ENCODE measurements at places on chromosomes 12 and 14.

DNA sequence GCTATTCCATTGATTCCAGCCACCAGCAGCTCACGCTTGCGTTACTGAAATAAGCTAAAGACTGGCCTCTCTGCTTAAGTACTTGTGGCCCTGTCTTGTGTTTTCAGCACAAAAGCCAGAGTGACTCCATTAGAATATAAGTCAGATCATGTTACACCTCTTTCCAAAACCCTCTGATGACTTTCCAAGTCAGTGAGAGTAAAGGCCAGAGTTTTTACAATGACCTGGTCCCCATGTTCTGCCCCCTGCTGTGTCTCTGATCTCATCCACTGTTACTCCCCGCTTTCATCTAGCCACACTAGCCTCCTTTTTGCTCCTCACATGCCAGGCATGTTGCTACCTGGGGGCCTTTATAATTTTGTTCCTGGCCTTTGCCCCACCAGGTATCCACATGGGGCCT, 6.9 kb upstream of the CKAP4 start:
- DNase-seq, result no peak

DNA sequence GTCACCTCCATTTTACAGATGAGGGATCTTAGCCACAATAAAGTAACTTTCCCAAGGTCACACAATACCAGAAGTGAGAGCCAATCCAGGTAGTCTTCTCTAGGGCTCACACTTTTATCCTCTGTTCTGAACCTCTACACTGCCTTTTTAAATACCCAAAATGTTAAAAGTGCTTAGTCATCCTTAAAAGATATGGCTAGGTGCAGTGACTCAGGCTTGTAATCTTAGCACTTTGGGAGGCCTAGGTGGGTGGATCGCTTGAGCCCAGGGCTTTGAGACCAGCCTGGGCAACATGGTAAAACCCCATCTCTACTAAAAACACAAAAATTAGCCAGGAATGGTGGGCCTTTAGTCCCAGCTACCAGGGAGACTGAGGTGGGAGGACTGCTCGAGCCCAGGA, 104.1 kb upstream of the PPP4R3A start:
- no peak for DNase-seq

DNA sequence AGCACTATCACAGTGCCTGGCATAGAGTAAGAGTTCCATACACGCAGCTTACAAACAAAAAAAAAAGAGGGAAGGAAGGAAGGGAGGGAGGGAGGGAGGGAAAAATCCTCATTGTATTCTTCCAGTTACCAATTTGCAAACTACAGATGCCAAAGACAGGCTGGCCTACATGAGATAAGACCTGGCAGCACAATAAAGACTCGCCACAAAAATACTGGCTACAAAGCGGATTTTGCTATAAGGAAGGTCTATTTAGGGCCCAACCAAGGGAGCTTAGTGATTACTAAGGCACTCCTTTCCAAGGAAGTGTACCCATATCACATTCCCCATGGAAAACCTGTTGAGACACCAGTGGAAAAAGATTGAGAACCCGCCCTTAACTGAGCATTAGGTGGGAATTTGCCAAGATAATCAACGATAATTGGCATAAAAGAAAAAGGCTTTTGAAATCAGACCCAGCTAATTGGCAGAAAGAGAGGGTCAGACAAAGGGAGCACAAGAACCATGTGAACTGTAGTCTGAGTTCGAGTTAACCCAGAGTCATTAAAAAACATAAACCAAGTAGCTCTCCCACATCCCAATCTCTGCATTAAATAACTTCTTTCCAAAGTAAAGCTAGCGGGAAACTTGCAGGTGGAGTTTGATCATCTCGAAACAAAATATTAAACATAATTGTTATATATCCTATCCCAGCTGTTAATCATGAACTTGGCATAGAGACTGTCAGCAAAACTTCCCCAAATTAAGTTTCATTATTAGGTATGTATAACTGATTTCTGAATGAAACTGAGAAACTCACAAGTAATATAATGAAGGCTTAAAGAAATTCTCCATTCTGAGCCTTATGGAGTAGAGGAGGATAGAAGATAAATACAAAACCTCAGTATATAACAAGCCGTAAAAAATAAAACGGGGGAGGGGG, 50.1 kb downstream of the PHLDA1 start:
- no peak for DNase-seq

GRCh38 chr14:36271939-36272907, 48.2 kb downstream of the MBIP start:
- DNase-seq, result no peak

GRCh38 chr12:93853698-93854478, 176.7 kb downstream of the CRADD start:
- no peak for DNase-seq

- no peak for DNase-seq
Measured at GRCh38 chr14:43438056-43438455, 1069.0 kb downstream of the FSCB start.

DNA sequence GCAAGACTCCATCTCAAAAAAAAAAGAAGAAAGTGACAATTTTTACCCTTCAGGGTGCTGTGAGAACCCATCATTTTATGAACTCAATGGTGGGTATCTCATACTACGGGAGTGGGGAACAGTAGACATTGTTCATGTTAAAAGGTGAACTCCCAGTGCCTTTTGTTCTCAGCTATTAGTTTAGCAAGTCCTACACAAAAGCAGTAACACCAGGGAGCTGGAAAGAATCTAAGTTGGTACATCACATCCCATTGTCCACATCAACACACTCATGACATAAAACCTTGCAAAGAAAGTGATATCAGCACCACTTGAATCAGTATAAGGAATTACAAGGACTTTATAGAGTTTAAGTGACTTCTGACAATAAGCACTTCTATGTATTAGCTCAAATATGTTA, 47.4 kb upstream of the ABCC9 start:
- no peak for DNase-seq

- no peak for DNase-seq
Measured at GRCh38 chr14:71675900-71676287, 256.3 kb upstream of the RGS6 start.

GRCh38 chr14:43778570-43778936, 728.5 kb downstream of the FSCB start:
- DNase-seq, result no peak

Measured in omental fat pad (tissue), 4 donors.